ENCODE measurements at places on chromosomes 7 and 10.

DNA sequence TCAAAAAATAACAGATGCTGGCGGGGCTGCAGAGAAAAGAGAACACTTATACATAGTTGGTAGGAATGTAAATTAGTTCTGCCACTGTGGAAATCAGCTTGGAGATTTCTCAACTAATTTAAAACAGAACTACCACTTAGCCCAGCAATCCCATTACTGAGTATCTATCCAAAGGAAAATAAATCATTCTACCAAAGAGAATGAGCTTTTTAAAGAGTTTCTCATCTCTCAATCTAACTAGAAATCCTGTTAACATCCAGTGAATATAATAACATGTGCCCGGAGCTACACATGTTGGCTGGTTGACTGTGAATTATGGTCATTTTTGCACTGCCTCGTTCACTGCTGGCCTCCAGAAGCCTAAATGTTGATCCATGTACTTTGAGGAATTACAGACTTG lies 39.3 kb downstream of the BET1 start:
- DNase-seq: no peak

DNA sequence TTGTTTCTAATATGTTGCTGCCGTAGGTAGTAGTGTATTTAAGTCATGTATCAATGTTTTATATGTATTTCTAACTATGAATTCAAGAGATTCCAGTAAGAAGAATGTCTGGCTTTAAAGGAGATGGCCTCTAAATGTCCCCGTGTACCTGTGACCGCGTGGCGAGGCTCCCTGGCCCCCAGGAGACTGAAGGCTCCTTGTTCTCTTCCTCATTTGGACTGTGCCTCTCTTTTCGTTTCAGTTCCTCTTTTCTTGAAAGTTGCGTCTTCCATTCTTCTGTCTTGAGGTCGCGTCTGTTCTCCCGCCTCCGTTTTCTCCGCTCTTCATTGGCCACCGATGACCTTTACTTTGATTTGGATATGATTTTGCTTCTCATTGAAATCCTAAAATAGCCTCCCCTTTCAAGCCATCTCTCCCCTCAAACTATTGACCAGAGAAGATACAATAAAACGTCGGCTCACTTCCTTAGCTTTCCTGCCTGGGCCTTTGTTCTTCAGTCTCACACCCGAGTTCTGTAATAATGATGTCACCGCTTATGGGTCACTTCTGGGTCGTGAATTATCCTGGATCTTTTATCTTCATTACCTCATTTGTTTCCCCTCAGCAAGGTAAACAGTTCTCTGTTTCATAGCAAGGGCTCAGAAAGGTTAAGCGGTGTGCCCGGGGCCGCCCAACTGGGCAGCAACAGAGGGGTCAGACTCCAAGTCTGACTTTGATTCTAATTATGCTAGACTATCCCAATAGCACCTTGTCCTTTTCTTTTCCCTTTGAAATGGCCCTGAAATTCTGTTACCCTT lies 28.7 kb downstream of the WIPI2 start:
- DNase-seq: no peak

DNA sequence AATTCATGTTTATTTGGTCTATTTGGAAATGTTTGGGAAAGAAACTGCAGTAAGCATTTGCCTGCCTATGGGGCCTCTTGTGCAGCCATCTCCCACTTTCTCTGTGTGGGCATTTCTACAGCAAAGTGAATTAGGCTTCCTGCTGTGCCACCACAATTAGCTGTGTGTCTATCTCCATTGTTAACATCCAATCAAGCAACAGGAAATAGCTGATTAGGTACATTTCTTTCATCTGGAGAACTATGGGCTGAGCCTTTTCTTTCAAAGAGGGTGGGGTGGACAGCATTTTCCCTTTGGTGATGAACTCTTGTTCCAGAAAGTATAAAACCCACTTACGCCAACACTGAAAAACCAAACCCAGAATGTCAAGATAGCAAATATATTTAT lies 640.0 kb downstream of the ACTR3B start:
- DNase-seq: no peak

- DNase-seq: no peak
Measured at GRCh38 chr7:1610678-1611302, 41.0 kb upstream of the PSMG3 start.

GRCh38 chr10:86085136-86085535 lies 281.5 kb downstream of the GRID1 start:
- no peak for DNase-seq

- DNase-seq: no peak
Measured at GRCh38 chr10:132577350-132578003, 39.9 kb downstream of the INPP5A start.

- DNase-seq: no peak
Measured at GRCh38 chr7:16765436-16765859, 11.9 kb downstream of the TSPAN13 start.

DNA sequence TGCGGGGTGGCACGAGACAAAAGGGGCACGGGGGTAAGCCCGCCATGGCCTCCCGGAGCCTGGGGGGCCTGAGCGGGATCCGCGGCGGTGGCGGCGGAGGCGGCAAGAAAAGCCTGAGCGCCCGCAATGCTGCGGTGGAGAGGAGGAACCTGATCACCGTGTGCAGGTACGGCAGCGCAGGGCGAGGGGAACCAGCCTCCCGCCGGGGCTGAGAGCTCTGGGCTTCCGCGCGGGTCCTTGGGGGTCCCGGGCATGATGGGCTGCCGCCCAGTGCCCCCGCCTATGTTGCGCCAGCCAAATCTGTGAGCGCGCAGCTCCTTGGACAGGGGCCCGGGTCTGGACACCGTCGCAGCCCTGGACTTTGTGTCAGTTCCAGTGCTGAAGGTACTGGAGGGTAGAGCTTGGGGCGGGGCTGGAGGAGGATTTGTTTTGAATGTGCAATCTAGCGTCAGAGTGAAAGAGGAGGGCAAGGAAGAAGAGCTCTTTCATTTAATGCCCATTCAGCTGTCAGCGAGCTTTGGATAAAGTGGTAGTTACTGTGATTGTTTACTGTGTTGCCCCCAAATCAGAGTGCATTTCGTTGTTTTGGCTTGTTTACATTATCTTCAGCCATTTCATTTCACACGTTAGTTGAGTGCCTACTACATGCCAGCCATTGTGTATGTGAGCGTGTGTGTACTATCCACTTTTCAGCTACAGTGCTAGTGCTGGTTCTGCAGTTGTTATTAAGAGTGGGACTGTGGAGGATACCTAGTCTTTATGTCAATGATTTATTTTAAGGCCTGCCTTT lies 777 bp downstream of the RUNDC3B start:
- peak; percentile 21 for DNase-seq

GRCh38 chr10:94232711-94233383 lies 129.9 kb downstream of the NOC3L start:
- no peak for DNase-seq

DNA sequence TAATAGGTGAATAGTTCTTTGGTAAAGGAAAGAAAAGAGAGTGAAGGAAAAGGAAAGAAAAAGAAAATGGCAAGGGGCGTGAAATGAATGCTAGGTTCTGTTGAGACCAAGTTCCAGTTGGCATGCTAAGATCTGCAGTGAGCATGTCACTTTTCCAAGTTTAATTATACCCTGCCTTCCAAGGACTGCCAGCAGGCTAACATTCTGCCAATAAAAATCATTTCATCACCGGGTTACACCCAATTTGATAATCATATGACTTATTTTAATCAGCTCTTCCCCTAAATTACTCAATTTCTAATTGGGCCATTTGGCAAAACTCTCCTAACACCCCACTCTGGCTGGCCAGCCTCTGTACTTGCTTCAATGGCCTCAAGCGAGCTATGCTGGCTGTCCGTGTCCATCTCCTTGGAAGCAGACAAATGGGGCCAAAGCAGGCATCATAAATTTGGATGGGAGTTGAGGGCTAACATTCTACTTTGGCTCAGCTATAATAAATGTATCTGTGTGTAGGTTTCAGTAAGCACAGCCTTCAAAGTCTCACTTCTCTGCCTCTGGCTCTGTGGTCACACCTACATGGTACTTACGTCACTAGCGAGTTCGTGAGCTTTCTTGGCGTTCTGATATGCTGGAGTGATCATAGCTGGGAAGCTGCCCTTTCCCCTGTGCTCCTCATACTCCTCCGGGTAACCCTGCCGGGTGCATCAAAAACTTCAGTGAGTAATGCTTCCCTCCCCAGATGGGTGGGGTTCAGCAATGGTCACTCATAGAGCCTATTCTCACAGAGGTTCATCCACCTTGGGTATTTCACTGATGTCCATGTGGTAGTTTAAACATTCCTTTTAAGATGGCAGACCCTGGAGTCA lies 17.3 kb downstream of the NRAP start:
- DNase-seq: no peak

- DNase-seq: no peak
Measured at GRCh38 chr10:49150426-49150825, 16.6 kb upstream of the FAM170B start.

DNA sequence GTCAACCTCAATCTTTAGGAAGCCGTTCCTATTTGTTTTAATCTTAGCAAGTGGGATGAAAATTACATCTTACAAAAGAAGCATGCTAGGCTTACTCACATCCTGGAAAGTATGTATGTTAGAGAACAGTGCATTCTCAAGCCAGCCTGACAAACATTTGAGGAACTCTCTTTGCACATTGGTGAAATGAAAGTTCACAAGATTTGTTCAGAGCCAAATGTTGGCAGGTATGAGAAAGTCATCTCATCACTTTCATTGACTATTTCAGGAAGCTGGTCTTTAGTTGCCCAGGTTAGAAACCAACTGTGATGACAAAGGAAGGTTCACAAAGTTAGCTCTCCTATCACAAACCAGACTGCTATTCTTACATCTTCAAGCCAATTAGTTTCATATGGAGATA lies 57.1 kb downstream of the ABCB1 start:
- DNase-seq: no peak

DNA sequence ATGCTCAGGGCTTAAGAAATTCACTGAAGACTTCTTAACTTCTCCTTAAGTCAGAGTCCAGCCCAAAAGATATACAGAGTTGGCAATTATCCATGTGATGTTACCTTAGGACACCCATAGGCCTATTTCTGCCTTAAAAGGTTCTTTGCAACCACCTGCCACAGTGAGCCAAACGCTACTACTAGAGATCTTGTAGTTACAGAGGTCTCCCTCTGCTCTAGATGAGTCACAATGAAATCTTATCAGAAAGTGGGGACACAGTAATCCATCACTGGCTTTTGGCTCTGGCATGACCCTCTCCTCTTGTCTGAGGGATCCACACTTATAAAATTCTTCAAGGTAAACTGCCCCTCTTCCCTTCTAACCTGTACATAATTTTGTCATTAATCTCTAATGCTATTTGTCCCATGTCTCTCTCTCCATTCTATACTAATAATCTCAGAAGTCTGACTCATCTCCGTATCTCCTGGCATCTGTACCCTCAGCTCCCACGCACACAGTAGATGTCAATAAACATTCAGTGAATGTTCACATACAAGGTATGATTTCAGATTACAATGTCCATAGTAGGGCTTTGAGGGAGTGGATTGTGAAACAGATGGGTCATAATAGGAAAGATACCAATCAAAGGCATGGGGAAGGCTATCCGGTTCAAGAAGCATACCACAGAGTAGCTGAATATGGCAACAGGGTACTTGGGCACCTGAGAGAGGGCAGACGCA lies 112.1 kb downstream of the SGMS1 start:
- DNase-seq: no peak

DNA sequence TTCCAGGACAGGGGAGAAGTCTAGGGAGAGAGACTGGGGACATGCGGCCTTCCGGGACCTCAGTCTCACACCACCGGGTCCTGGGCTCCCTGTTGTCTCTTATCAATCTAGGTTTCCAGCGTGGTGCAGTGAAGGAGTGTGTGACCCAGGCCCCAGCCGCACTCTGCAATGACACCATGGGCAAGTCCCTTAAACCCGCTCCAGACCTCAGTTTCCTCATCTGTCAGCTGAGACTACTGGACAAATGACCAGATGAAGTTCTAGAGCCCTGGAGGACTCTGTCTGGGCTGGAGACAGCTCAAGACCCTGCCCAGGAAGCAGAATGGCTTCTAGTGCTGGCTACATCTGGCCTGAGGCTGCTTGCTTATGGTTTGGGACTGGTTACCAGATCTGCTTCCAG lies 20.1 kb upstream of the EIF5AL1 start:
- no peak for DNase-seq

DNA sequence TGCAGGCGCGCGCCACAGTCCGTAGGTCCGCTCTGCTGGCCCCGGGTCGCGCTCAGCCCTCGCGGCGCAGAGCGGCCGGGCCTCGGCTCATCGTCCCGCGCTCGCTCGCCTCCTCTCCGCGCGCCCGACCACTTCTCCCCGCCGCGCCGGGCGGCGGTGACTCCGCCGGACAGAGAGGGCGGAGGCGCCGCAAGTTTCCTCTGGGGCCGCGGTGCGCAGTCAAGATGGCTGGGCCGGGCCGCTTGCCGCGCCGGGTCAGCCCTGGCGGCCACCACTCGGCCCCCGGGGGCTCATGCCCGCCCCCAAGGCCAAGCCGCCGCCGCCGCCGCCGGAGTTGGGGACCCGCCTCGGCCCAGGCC lies 441 bp downstream of the FZD8 start:
- no peak for DNase-seq

DNA sequence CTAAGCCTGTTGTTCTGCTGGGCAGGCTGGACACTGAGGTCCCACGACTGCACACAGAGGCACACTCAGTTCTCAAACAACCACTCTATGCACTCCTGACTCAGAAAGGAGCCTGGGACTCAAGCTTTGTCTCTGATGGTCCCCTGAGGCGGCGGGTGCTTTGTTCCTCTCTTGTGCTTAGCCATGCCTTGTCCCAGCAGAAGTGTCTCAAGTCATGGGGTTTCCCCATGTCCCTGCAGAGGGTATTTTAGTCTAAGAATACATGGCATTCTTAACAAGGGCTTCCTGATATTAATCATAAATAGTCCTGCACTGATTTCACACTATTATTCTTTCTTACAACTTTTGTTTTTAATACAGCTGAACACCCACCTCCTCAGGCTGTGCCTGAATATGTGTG lies 72.5 kb downstream of the CXCL12 start:
- DNase-seq: no peak

- DNase-seq: peak; percentile 90
Measured at GRCh38 chr7:44490351-44491200, at the start of gene NUDCD3. Gene NUDCD3 (minus strand): TSS chr7:44490658. CDS start chr7:44490600, 58 bp downstream.

- no peak for DNase-seq
Measured at GRCh38 chr7:131604841-131605279, 48.4 kb upstream of the PODXL start.

DNA sequence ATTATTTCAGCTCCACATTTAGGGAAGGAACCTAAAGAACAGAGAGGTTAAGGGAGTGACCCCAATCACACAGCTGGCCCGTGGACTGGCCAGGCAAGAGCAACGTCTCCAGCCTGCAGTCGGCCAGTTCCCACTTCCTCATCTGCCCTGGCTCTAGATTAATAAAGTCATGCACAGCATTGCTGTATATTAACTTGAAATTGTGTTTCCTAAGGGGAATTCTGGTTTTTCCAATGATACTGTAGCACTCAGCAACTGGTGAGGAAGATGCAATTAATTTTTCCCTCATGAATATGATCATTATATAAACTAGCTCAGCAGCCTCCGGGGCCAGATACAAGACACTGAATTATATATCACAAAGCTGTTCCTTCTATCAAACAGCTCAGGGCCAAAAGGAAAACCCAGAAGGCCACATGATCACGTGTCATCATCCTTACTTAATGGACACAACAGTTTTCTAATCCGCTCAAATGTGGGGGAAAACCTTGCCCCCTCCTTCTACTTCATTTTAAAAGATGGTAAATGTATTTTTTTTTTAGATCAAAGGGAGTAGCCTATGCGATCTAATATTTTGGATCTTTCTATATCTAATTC lies 295.3 kb upstream of the PRKCQ start:
- DNase-seq: no peak
